ENCODE measurements at places on chromosomes 5 and 9. TPM values are rescaled to one million over a fixed set of nuclear protein-coding genes. Genes with fewer than 3 reads are reported as not detected.
A peak's percentile ranks its signal among the peaks of the same experiment; 100 is the strongest.

GRCh38 chr5:150599917-150600511 lies 40.4 kb upstream of the SYNPO start:
- peak; percentile 91 for DNase-seq

- DNase-seq: peak; percentile 48
Observed at GRCh38 chr5:71925608-71926091, 181.6 kb upstream of the MAP1B start.

DNA sequence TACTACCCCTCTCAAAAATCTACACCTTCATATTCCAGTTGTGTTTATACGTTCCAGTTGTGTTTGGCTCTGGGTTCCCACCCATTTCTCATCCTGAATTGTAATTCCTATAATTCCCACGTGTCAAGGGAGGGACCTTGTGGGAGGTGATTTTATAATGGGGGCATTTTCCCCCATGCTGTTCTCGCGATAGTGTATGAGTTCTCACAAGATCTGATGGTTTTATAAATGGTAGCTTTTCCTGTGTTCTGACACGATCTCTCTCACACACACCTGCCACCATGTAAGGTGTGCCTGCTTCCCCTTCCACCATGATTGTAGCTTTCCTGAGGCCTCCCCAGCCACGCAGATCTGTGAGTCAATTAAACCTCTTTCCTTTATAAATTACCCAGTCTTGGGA lies 108.5 kb upstream of the ADAMTS16 start:
- DNase-seq: no peak

DNA sequence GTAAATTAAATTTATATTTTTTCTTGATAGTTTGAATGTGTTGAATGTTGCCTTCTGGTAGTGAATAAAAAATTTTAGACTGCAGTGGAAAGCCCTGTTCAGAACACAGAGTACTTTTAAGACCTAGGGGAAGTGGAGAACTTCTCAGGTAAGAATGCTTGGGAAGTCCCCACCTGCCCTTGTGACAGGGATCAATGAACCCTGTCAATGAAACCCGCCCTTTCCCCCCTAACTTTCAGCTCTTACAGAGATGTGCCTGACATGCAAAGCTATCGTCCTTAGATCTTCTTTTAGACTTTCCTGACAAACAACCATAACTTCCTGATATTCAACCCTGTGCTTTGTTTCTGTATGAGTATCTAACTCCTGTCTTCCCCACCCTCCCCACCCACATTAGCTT lies 562.7 kb downstream of the TLE4 start:
- no peak for DNase-seq

DNA sequence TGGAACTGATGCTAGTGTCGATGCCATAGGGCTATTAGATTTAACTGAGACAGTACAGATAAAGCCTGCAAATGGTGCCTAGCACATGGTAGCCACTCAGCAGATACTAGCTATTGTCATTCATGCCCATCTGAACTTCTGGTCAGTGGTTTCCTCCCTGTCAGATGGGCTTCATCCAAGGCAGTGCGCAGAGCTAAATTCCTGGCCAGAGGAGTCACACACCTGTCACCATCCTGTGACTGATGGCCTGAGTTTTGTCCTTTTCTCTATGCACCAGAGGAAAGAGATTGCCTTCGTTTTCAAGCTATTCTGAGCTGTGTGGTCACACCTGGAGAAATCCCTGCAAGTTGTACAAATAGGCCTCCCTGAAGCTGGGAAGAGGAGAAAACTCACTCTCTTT lies 34.7 kb downstream of the MSX2 start:
- no peak for DNase-seq

Gene IFNA2
- total RNA-seq: not detected

Gene PCA3
- not detected for total RNA-seq

Gene P4HA2
- total RNA-seq: 78.4 TPM

GRCh38 chr9:110874963-110875674 lies 163.2 kb downstream of the LPAR1 start:
- peak; percentile 57 for DNase-seq

- DNase-seq: no peak
Observed at GRCh38 chr5:176770431-176770830, 39.9 kb upstream of the UNC5A start.

DNA sequence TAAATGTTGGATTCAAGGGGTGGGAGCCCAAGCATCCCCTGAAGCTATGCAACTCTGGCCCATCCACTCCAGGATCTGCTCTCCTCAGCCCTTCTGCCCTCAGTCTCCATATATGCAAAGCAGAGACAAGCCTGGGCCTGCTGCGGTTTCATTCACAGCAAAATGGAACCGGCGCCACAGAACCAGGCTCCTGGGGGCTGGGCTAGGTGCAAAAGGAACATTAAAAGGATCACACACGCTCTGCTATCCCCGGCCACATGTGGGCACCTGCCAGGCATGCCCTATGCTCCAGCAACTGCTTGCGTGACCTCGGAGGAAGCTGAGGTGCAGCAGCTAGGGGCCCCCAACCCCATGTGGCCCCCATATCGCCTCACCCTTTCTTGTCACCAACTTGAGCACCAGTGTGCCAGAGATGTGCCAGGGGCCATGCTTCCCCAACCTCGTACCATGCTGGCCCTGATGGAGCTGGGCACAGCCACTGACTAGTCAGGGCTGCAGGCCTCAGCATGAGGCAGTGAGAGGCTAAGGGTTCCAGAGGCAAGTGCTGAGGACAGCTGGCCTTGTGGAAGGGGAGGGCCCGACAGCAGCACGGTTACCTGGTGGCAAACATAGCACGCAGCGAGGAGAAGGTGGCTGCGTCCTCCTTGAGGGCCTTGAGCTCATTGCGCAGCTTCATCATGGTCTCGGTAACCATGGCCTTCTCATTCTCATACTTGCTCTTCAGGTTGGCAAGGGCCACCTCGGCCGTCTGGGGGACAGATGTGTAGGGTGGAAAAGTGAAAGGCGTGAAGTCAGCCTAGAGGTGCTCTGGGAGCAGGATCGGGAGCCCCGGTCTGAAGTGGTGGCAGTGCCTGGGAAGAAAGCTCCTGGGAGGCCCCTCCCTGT lies 47.2 kb downstream of the BICD2 start:
- DNase-seq: no peak

Gene ORM2
- not detected for total RNA-seq

DNA sequence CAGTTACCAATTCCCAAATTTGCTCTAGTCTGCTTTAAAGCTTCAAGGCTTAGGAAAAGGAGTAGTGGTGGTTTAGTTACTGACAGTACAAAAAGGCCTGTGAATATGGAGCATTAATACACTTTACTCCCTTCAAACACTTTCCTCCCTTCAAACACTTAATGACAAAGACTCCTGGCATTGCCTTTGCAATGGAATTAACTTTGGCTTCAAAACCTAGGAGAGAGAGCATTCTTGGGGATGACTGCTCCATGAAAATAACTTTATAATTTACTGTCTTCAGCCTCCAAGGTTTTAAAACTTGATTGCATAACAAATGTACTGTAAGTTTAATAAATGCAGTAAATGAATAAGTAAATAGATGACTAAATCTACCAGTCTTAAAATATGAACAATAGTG lies 185.6 kb downstream of the TRPM3 start:
- DNase-seq: no peak

GRCh38 chr5:135446615-135447014 lies 533 bp downstream of the DCANP1 start:
- DNase-seq: no peak

DNA sequence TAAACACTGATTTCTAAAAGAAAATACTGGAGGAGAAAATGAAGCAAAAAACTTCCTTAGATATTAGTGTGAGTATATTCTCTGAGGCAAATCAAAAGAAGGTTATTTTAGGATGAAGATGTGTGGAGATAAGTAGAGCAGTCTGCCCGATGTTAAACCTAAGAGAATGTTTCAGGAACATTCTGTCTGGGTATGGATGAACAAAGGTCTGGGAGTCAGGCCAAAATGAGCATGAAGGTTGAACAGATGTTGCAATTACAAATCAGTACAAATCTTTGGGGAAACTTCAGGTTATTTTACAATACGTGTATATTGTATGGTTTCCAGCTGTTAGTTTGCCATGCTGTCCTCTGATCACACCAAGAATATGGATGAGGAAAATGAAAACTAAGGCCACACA lies 14.4 kb upstream of the CEP78 start:
- DNase-seq: no peak

Gene FSTL4
- not detected for total RNA-seq

DNA sequence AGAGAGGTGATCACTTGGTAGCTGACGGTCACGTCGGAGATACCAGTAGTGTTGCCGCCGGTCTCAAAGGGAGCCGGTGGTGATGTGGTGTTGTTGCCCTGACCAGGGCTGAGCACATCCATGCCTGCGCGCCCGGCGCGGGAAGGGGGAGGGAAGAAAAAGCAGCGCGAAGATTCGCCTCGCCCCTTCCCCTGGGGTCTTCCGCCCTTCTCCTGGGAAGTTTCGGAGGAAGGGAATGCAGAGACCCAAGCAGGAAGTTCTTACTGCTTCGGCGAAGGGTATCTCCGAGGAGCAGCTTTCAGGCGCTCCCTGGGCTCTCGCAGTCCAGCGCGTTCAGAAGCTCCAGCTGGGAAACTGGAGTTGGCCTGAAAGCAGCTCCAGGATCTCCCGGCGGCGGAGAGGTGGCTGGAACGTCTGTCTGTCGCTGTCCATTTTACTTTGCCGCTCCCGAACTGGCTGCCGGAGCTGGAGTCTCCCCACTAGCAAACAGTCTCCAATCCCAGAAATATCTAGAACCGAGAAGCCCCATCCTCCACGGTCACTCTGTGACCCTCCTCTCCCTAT lies 565 bp downstream of the HTR1A start:
- no peak for DNase-seq

- no peak for DNase-seq
Observed at GRCh38 chr5:150020249-150020648, 19.7 kb downstream of the HMGXB3 start.

DNA sequence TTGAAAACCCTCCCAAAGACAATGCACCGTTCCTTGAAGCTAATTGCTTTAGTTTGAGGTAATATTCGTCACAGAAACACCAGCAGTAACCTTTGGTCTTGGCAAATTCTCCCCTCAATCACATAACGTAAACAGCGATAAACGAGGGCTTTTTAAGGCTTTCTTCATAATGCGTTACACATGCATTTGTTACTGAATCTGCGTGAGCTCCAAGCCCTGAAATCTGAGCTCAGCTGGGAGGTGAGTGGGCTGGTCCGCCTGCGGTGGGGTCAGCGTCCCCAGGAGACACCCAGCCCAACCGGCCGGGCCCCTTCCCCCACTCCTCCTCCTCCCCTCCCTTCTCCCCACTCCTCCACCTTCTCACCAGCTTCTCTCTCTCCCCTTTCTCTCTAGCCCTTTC lies 91.1 kb downstream of the BARX1 start:
- DNase-seq: no peak

Gene INSYN2B
- 0.50 TPM for total RNA-seq

DNA sequence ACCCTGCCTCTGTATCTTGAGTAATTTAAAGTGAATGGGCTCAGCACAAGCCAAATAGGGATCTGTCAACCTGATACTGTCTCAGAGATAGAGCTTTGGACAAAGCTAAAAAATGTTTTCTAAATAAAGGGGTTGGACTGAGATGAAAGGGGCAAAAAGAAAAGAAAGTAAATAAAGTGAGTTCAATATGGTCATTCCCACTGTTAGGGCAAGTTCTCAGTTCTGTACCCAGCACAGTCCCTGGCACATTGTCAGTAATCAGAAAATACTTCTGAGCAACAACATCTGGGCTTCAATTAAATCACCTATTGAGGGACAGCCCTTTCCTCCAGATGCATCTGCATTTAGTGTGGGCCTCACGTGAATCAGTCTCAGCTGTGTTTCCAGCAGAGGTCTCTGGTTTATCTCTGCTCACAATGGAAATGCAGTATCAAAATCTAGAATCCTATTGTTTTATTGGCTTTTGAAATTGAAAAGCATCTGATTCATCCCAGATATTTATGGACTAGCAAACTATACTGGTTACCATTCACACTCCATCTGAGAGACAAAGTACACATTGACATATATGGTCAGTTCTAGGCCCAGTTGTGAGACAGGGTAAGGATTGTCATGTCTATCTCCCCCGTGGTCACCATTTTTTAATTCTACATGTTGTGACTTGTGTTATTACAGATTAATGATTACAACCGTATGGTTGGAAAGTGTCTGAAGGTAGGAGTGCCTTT lies 35.6 kb downstream of the ZNF474 start:
- DNase-seq: no peak

- DNase-seq: no peak
Observed at GRCh38 chr9:86547571-86547970, 193.4 kb upstream of the TUT7 start.

DNA sequence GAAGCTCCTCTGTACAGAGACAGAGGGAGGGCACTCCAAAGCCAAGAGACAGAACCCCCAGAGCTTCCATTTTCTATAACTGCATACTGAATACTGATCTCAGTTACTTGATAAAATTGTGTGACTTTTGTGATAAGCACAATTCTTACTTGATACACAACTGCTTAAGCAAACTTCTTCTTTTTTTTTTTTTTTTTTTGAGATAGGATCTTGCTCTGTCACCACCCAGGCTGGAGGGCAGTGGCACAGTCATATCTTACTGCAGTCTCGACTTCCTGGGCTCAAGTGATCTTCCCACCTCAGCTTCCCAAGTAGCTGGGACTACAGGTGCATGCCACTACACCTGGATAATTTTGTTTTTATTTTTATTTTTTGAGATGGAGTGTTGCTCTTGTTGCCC lies 252.1 kb upstream of the ZNF608 start:
- DNase-seq: no peak

- DNase-seq: no peak
Observed at GRCh38 chr5:3356016-3356415, 239.6 kb upstream of the IRX1 start.

Gene FAM221B
- total RNA-seq: not detected

DNA sequence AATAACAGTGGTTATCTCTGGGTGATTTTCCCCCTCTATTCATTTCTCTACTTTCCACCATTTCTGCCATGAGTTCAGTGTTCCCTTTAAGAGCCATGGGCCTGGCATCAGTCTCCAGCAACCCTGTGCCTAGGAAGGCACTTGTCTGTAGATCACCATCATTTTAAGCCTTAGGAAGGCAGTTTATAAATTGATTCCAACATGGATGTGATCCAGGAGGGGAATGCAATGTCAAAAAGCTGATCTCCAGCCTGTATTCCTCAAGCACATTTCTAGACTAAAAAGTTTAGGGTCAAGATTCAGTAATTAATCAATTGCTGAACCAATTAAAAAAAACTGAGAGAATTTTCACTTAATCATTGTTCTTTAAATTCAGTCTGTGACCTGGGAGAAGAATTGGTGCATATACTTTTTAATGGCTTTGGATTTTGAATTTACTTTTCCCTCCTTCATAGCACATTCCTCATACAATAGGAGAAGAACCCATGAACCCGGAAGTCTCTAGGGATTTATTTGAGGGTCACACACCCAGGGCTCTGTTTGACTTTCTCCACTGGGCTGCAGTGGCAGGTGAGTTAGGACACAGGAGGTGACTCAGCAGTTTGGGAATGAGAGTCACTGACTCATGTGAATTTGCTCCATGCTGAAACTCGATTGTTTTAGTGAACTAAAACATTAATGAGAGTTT lies 6.1 kb upstream of the ERMP1 start:
- no peak for DNase-seq

GRCh38 chr9:87127978-87128614 lies 180.8 kb upstream of the GAS1 start:
- no peak for DNase-seq

GRCh38 chr9:69324549-69325401 lies at the start of gene ENTREP1:
ENTREP1 (plus strand) TSS chr9:69325215; CDS start chr9:69325310, 95 bp downstream.
- DNase-seq: peak; percentile 85

Gene SLC27A6
- 52.2 TPM for total RNA-seq

Gene PCDHGA3
- 12.1 TPM for total RNA-seq
